B cell (primary cell): ENCODE measurements at places on chromosomes 16 and 17.

- no peak for DNase-seq
Measured at GRCh38 chr17:20262226-20263114, 204.9 kb downstream of the LGALS9B start.

DNA sequence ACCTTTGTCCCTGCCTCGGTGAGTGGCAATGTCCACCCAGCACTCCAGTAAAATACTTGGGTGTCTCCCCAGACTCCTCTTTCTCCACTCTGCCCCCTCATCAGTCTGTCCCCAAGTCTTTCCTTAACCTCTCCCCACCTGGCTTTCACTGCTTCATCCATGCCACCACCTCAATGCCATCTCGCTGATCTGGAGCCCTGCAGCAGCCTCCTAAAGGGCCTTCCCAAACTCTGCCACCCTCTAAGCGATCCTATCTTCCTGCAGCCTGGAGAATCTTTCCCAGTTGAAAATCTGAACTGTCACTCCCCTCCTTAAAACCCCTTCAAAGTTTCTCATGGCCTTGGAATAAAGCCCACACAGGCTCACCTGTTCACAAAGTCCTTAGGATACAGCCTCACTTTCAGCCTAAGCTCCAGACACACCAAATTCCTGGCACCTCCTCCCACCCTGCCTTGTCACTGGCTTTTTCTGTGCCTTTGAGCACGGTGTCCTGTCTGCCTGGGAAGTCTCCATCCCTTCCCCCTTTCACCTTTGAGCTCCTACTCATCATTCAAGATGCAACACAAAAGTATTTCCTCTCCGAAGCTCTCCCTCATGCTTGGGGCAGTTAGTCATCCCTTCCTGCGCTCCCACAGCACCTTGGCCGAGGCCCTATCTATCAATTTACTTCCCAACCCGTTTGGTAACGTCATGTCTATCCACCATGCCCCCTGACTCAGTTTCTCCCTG is 2.8 kb downstream of the WNK4 start:
- no peak for DNase-seq

DNA sequence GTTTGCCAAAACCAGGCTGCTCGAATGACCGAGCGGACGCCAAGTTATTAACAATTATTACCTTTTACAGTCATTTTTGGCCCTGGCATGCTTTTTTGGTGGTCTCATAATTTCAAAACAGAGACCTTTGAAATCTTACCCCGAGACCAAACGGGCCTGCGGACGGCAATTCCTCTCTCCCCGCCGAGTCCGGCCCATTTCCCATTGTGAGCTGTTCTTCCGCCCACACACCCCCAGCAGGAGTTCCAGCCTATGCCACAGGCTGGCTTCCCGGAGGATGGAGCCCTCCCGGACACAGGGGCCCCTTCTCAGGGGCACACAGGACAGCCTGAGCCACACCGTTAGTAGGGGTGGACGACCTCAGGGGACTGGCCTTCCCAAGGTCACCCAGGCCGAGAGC is 130.7 kb downstream of the C16orf95 start:
- DNase-seq = no peak

DNA sequence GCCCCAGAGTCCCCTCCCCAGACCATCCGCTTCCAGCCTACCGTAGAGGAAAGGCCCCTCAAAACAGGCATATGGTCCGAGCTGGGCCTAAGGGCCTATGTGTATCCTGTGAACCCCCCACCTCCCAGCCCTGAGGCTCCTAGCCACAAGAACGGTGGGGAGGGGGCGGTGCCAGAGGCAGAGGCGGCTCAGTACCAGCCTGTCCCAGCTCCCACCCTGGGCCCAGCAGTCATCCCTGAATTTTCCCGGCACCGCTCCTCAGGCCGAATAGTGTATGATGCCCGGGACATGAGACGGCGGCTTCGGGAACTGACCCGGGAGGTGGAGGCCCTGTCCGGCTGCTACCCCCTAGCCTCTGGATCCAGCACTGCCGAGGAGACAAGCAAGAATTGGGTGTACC is 1.1 kb downstream of the SPEM1 start:
- no peak for DNase-seq

GRCh38 chr16:73000020-73000906 is 47.7 kb downstream of the ZFHX3 start:
- DNase-seq = no peak

- peak; percentile 38 for DNase-seq
Measured at GRCh38 chr16:30895627-30896260, 670 bp upstream of the CTF1 start.

- no peak for DNase-seq
Measured at GRCh38 chr17:65515959-65516948, 45.2 kb downstream of the AXIN2 start.

- no peak for DNase-seq
Measured at GRCh38 chr16:75861311-75862097, 135.2 kb upstream of the CPHXL start.

DNA sequence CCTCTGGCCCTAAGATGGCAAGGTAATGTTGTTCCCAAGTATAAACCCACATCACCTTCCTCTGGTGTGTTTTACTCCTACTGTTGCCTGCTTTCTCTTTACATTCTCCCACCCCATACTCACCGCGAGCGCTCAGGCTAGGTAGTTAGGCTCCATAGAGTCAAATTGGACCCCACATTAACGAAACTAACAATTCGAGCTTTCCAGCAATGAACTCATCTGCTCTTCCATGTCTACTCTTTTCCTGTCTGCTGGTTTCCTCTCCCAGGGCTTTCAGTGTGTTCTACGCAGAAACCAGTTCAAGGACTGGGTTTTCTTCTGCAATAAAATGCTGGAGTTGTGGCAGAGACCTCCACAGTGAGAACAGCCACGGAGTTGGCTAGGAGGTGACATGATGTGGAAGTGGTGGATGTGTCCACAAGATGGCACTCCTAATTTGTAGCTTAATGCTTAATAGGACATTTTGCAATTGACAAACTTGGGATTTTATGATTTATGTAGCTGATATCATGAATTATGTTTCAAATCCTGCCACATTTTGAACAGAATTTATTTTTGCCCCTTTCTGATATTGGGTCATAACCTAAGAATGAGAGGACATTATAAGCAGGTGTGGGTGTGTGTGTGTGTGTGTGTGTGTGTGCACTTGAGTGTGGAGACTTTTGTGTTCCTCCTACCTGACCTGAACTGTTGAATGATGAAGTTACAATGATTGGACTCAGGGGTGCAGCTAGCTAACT is 2.2 kb upstream of the UQCRC2 start:
- DNase-seq = peak; percentile 55

DNA sequence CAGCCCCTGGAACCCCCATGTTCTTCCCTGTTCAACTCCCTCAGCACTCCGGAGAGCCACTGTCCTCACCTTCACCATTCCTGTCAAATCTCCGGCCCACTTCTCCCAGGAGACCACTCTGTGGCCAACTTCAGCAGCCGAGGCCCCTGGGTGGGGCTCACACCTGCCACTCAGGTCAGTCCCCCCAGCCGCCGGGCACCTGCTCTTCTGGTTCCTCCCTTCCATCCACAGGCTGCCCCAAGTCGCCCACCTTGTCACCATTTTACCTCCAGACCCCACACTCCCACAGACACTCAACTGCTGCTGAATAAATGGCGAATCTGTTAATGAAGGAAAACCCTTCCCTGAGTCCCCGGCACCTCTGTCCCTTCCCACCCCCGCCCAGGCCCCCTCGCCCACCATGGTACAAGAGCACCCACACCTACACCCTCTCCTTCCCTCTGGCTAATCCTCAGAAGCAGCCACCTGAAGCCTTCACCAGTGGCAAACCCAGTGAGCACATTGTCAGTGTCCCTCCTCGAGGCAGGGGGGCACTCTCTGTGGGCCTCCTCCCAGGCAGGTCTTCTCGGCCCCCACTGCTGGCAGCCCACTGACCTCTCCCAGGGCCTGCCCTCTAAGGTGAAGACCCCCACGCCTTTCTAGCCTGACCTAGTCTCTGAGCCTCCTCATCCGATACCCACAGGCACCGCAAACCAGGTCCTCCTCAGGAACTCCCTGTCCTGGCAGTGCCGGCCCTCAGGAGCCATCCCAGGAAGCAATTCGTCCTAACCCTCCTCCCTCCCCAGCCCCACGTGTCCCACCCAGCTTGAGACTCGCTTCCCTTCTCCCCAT is 8.2 kb downstream of the CANT1 start:
- DNase-seq = no peak

DNA sequence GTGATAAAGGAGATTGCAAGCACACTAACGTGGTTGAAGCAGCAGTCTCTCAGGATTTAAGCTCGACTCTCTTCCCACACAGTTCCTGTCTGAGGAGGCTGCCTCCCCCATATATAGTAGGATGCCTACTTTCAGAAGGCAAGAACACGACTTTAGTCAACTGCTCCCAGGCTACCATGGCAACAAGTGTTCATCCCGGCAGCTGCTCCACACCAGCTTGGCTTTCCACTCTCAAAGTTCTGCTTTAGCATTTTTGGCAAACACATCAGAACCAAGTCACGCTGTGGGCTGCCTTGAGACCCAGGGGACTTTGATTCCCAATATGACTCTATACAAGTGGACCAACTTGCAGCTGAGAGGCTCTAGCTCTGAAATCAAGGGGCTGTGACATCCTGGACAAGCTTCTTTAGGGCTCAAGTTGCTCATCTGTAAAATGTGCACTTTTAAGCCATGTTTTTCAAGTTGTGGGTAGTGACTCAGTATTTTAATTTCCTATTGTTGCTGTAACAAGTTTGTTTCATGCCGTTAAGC is 16.5 kb downstream of the ZP2 start:
- no peak for DNase-seq

- DNase-seq = no peak
Measured at GRCh38 chr16:70704586-70704985, 18.7 kb upstream of the MTSS2 start.

- peak; percentile 50 for DNase-seq
Measured at GRCh38 chr16:11278681-11279628, 2.2 kb downstream of the PRM1 start.

DNA sequence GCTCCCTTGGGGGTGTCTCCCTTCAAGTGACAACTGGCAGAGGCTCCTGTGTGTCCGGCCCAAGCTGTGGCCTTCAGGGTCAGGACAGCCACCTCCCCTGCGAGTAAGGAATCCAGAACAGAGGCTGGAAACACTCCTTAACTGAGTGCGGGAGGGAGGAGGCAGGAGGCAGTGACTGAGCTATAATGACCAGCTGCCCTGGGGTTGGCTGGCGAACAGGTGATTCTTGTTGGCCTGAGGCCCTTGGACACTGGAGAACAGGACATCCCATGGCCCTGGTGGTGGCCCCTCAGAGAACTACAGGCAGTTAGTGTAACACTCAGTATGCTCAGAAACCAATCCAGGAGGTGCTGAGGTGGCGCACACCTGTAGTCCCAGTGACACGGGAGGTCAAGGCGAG is 9.4 kb upstream of the SNAI3 start:
- no peak for DNase-seq

DNA sequence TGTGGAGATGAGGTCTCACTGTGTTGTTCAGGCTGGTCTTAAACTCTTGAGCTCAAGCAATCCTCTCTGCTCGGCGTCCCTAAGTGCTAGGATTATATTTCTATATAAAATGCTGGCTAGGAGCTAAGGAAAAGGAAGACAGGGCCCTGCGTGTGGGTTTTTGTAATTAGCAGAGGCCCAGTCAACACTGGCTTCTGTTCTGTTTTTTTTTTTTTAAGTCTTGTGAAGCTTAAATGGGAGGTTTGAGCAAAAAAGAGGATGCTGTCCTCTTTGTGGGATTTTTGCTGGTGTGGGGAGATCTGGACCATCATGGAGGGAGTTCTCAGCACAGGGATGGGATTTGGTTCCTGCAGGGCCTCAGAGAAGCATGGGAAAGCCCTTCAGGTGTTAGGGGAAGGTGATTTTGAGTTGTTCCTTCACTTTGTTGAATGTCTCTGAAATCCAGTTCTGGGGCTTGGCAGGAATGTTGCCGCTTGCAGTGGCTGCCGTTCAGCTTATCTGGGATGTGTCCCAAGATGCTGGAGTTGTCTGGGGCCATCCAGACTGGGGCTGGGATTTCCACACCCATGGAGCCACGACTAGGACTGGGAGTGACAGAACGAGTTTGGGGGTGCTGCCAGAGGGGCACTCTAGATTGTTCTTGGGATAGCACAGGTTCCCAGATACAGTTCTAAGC is 4.2 kb downstream of the PYCARD start:
- DNase-seq = no peak

- DNase-seq = no peak
Measured at GRCh38 chr16:47043970-47044684, 70.7 kb upstream of the DNAJA2 start.

DNA sequence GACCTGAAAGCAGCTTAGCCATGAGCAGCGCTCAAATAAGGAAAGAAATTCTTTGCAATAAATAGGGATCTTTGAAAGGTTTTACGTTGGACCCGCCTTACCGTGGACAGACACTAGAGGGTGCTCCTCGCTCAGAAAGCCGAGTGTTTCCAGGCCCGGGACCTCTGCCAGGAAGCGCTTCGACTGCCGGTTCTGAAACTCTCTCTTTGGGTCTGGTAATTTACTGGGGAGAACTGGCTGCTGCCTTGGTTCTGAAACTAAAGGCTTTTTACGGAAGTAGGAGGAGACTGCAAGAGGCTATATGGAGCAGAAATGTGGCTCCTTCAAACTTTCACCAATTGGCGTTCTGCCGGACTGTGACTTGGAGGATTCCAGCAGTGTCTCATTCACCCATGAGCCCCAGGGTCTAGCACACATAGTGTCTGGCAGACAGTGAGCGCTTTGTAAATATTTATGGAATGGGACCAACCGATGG is 45.6 kb upstream of the HOXB9 start:
- peak; percentile 72 for DNase-seq

GRCh38 chr17:50642722-50643656 is 8.3 kb downstream of the ABCC3 start:
- DNase-seq = no peak

- DNase-seq = no peak
Measured at GRCh38 chr17:57834146-57834741, 15.6 kb downstream of the MRPS23 start.

DNA sequence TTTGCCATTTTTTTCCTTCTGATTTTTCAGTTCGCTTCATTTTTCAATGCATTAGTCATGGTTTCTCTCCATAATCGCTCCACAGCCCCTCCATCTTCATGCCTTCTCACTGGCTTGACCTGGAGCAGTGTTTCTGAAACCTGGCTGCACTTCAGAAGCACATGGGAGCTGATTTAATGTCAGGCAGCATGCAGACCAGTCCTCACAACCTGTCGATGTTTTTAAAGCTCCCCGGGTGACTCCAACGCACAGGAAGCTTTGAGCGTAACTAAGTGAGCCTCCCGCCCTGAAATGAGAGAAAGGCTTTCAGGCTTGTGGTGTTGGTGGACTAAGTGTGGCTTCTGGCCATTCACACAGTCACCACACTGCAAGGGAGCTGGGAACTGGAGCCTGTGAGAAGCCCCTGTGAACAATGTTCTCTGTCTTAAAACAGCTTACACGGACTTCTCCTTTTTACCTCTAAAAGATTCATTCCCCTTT is 16.8 kb upstream of the DRG2 start:
- no peak for DNase-seq

GRCh38 chr16:27475561-27475960 is 73.6 kb downstream of the IL21R start:
- no peak for DNase-seq

DNA sequence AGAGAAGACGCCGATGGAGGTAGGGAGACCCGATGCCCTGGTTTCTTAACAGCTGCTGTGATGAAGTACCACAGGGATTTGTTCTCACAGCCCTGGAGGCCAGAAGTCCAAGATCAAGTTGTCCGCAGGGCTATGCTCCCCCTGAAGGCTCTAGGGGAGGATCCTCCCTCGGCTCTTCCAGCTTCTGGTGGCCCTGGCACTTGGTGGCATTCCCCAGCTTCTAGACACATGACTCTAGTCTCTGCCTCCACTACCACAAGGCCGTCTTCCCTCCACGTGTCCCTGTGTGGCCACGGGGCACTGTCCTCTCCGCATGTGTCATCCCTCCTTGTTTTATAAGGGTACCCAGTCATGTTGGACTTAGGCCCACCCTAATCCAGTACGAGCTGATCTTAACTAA is 375.2 kb downstream of the SLC39A11 start:
- DNase-seq = no peak

GRCh38 chr16:87129771-87130170 is 187.4 kb downstream of the C16orf95 start:
- no peak for DNase-seq
